ENCODE measurements at places on chromosomes 7 and 10. TPM values are rescaled to one million over a fixed set of nuclear protein-coding genes. Genes with fewer than 3 reads are reported as not detected.

LOXL4 gene
- 4.7 TPM for polyA plus RNA-seq

UNCX gene
- polyA plus RNA-seq = 7.3 TPM

PNPLA8 gene
- polyA plus RNA-seq = 42.2 TPM

PSD gene
- polyA plus RNA-seq = 8.7 TPM

DLX6 gene
- polyA plus RNA-seq = not detected

KIF11 gene
- polyA plus RNA-seq = 33.9 TPM

ZC3HAV1L gene
- 24.9 TPM for polyA plus RNA-seq

TMEM213 gene
- polyA plus RNA-seq = 45.7 TPM

RET gene
- polyA plus RNA-seq = 29.4 TPM

PRSS1 gene
- not detected for polyA plus RNA-seq

FUOM gene
- 17.9 TPM for polyA plus RNA-seq

TES gene
- 68.5 TPM for polyA plus RNA-seq

- no peak for DNase-seq
These were observed 79.8 kb upstream of the MPP7 start for GRCh38 chr10:28382525-28383269.

- no peak for DNase-seq
These were observed 145.7 kb upstream of the AHR start for GRCh38 chr7:17152721-17153120.

GRCh38 chr10:12892924-12893323 lies 108.6 kb downstream of the CCDC3 start:
- DNase-seq = no peak

- no peak for DNase-seq
These were observed 9.6 kb upstream of the KCP start for GRCh38 chr7:128919881-128920799.

GRCh38 chr7:16918288-16918895 lies 36.6 kb upstream of the AGR3 start:
- DNase-seq = no peak

GRCh38 chr10:124026589-124026939 lies 66.8 kb downstream of the CHST15 start:
- no peak for DNase-seq

- no peak for DNase-seq
These were observed 55.9 kb downstream of the PDIA4 start for GRCh38 chr7:148972375-148972774.

DNA sequence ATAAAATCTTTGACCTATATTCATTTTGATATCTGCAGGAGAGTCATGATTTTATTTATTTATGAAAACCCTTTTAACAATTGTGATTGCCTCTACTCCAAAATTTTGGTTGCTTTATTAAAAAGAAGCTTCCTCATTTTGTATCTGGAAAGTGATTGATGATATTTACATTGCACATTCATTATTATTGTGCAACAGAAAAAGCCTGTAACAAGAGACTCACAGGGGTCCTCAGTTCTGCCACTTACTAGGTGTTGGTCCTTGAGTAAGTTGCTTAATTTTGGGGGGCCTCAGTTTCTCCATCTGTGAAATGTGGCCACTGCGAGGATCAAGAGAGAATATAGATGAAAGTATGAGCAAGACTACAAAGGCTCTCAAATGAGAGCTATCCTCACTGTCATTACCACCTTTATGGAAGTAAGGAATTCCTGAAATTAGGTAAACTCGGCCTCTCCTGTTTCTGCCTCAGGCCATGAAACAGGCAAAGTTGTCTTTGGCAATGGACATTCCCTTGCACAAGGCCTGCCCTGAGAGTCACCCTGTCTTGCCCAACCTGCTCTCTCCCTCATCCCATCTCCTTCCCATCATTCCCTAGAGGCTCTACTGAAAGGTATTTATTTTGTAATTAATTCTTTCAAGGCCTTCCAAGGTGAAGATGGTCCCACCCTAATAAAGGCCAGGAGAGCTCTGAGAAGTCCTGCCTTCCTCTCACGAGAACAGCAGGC lies 66.1 kb upstream of the ABLIM1 start:
- DNase-seq = no peak

GRCh38 chr10:4099202-4099601 lies 314.2 kb upstream of the KLF6 start:
- DNase-seq = no peak

DNA sequence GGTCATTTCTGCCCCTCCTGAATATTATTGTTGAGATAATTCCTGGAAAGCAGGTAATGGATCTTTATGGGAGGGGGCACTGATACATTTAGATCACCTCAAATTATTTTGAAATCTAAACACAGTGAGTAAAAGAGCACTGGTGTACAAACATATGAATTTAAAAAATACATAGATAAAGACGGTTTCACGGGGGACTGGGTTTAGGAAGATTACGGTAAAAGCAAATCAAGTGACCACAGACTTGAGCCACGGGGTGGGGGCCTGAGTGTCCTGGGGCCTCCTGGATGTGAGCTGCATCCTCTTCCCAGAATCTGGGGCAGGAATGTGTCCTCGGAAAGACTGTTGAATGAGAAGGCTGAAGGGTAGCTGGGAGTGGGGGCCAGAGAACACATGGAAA lies 219.1 kb upstream of the KLF6 start:
- no peak for DNase-seq

- no peak for DNase-seq
These were observed 48.0 kb upstream of the DLG5 start for GRCh38 chr10:77974396-77975074.

- DNase-seq = no peak
These were observed 1227.6 kb downstream of the TYW1 start for GRCh38 chr7:68224041-68224741.

GRCh38 chr10:119737039-119737663 lies 11.3 kb downstream of the INPP5F start:
- no peak for DNase-seq

DNA sequence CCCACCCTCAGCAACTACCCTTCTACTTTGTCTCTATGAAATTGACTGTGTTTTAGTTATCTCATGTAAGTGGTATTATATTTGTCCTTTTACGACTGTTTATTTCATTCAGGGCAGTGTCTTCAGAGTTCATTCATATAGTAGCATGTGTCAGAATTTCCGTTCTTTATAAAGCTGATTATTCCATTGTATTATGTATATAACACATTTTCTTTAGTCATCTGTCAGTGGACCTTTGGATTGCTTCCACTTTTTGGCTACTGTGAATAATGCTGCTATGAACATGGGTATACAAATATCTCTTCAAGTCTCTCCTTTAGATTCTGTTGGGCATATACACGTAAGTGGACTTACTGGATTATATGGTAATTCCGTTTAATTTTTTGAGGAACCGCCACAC lies 14.5 kb downstream of the SLF2 start:
- no peak for DNase-seq

- no peak for DNase-seq
These were observed 27.2 kb downstream of the WDFY4 start for GRCh38 chr10:48711830-48712229.

DNA sequence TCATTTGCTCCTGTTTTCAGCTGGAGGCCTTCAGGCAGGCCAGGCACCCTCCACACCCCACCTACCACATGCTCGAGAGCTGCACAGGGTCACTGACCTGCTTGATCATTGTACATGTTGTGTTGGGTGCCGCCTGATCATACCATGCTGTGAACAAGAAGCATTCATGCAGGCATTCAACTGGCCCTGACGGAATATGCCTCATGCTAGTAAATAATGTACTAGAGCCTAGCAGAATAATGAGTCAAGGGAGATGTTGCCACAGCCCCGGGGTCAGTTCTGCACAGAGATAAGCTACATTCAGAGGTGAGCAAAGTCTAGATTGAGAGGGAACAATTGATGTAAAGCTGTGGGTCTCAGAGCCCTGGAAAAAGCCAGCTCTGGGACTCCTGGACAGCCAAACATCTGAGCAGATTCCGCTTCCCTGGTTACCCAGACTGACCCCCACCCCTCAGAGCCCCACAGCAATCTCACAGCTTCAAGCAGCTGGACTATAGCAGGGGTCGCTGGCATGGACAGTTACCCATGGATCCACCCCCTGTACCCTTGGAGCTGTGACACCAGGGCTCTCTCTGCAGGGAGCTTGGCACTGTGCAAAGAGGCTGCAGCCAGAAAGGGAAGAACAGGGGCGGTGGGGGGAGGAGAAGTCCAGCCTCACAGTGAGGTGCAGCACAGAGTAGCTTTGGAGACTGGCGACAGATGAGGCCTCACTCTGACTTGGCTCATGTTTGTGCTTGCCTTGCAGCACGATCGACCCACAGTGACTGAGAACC lies 86.6 kb downstream of the FRMPD2 start:
- DNase-seq = no peak

DNA sequence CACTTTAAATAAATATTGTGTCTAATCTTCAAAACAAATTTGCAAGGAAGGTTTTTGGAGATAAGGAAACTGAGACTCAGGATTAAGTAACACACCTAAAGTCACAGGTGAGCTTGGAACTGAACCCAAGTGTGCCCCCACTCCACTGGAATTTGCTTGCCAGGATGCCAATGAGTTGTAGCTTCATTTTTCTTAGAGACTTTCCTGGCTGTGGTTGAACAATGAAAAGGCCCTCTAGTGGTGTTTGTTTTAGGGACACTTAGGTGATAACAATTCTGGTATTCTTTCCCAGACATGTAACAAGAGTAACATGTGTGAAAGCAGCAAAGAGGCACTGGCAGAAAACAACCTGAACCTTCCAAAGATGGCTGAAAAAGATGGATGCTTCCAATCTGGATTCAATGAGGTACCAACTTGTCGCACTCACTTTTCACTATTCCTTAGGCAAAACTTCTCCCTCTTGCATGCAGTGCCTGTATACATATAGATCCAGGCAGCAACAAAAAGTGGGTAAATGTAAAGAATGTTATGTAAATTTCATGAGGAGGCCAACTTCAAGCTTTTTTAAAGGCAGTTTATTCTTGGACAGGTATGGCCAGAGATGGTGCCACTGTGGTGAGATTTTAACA lies 1.5 kb downstream of the IL6 start:
- no peak for DNase-seq

GRCh38 chr7:129168231-129169021 lies 20.0 kb upstream of the SMO start:
- DNase-seq = no peak

DNA sequence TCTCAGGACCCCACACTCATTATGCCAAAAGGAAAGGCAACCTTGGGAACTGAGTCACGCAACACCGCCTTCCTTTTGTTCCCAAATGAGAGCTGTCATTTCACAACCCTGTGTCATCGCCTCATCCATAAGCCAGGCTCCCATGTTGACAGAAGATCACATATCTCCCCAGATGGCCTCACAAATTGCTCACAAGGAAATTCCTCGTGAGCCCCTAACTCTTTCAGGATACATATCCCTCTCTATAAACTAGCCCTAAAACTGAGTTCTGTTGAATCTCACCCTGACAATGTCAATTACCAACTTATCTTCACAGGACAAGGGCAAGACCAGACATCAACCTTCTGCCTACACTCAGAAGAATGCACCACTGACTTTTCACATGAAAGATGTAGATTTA lies 22.6 kb downstream of the CCDC3 start:
- no peak for DNase-seq

DNA sequence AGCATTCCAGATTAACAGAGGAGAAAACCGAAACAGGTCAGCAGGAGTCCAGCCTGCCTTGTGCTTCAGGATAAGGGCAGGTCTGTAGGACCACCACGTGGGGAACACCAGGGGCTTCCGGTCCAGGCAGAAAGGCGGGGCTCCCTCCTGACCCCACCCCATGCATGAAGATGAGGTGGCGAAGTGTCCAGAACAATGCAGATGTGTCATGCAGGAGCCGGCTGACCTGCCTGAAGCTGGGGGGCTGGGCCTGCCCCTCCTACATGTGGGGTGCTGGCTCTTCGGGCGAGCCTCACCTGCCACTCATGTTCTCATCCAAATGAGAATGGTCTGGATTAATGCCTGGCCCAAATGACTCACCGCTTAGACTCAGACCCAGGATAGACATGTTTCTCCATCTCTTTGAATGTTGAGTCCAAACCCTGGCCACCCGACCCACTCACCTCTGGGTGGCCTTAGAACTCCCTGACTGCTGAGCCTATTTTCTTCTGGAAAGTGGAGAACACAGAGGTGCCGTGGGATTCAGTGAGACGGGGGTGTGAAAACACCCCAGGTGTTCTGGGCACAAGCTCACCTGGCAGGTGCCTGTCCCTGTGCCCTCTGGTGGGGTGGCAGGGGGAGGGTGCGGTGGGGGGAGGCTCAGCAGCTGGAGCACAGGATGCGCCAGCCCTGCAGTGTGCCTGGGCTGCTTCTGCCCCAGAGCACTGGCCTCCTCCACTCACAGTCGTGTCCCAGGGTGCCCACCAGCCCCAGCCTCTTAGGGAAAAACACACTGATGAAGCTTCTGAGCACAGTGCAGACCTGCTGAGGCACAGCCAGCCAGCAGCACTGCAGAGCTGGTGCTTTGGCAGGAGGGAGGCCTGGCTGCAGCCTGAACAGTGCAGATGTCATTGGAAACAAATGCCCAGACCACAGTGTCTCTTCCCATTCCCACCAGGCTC lies 55.2 kb upstream of the GDF10 start:
- DNase-seq = no peak

DNA sequence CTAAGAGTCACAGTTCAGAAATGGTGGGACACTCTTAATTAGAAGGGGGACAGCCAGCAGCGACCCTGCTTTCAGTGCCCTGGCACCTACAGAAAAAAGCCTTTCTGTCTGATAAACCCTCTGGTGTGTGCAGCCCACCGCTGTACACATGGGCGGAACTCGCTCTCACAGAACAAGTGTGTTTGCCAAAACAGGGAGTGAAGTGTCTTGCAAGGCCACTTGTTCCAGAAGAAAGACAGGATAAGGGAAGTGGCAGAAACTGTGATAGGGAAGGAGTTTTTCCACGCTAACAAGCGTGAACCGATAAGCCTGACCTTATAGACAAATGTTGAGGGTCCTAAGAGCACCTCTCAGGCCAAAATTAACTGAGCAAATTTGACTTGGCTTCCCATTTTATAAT lies 203.7 kb upstream of the TCF7L2 start:
- no peak for DNase-seq

- no peak for DNase-seq
These were observed 169.8 kb downstream of the ZMYND11 start for GRCh38 chr10:305034-305433.

DNA sequence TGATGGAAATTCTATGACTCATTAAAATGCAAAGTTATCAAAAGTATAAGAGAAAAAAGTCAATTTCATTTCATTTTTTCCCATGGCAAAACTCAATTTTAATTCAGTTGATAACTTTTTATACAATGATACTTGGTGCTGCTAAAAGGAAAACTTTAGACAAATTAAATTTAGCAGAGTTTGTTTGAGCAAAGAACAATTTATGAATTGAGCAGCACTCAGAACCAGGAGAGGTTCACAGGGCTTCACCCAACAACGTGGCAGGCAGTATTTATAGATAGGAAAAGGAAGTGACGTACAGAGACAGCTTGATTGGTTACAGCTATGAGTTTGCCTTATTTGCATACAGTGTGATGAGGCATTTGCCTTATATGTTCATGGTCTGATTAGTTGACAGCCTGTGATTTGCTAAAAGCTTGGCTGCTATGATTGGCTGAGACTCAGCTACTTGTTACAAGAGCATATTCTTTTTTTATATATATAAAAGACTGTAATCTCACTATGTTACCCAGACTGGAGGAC lies 157.2 kb upstream of the CELF2 start:
- DNase-seq = no peak

DNA sequence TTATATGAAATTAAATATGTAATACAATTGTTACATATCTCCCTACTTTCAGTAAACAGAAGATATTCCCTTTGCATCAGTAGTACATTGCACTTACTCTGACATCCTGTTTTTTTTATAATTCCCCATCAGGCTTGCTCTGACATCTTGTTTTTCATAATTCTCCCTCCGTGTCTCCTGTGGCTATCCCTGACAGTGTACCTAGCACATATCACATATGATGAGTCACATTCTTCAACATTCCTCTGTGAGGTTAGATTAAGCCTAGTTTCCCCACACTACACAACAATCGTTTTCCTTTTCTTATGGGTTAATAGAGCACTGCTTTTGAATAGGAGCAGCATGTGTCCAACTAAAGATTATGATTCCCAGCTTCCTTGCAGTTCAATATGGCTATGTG lies 250.6 kb upstream of the NPVF start:
- no peak for DNase-seq
